ENCODE measurements at places on chromosomes 11 and 22. TPM values are rescaled to one million over a fixed set of nuclear protein-coding genes. Genes with fewer than 3 reads are reported as not detected.

DNA sequence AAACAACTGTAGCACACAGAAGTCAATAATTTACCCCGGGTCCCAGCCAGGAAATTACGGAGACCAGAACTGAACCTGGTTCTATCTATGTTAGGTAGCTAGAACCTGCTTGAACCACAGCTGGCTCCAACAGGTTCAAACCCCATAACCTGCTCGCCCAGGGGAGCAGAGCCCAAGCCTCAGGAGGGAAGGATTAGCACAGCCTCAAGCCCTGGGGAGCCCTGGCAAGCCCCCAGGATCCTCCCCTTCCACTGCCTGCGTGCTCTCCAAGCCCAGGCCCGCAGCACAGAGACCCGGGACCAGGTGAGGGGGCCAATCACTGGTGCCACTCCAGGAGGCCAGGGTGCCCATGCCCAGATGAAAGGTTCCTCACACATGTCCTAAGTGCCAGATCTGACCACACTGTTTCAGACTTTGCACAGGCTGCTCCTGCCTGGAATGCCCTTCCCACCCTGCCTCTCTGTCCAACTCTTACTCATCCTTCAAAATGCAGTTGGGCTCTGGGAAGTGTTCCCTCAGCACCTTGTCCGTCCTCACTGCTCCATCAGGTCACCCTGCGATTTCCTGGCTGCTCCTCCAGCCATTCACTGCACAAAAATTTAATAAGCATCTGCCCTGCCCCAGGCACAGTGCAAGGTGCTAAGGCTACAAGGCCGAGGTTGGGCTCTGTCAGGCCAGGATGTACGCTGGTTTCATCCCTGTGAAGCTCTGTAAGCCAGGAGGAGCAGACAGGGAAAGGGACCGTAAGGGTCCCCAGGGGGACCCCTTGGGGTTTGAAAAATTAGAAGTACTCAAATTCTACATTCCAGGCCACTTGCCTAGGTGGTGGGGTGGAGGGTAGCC, 32.2 kb downstream of the ARRB1 start:
- peaks cover 18% of the 10 kb centered on the region for H3K4me1 ChIP-seq
- no peak for DNase-seq
- H3K4me3 ChIP-seq, result no peak overlapping the region
- no peaks in the 10 kb centered on the region for H3K27me3 ChIP-seq

GRCh38 chr11:59283825-59284772, 71.4 kb upstream of the MPEG1 start:
- no peaks in the 10 kb centered on the region for H3K36me3 ChIP-seq
- no peaks in the 10 kb centered on the region for H3K27me3 ChIP-seq
- no peak overlapping the region for H3K4me3 ChIP-seq
- no peaks in the 10 kb centered on the region for H3K4me1 ChIP-seq
- H3K27ac ChIP-seq, result no peak overlapping the region

DNA sequence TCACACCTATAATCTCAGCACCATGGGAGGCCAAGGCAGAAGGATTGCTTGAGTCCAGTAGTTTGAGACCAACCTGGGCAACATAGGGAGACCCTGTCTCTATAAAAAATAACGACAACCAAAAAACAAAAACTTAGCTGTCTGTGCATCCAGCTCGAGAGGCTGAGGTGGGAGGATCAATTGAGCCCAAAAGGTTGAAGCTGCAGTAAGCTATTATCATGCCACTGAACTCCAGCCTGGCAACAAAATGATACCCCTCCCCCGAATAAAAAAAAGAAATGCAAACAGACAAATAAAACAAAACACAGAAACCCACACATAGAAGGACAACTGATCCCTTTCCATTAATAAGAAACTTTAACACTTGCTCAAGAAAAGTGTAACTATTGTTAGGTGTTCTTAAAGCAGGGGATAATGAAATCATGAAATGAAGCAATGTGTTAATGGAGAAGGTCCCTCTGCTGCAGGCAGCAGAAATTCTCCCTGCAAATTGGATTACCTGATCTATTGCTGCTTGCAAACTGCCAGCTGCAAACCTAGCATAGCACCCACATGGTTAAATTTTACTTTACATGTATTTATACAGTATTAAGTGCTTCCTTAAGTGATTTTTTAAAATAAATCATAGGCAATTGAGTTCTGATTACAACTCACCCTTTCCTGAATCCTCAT, 226.3 kb downstream of the SBF2 start:
- H3K4me3 ChIP-seq, result no peak overlapping the region
- no peak for DNase-seq
- H3K27ac ChIP-seq, result no peak overlapping the region
- H3K4me1 ChIP-seq, result no peaks in the 10 kb centered on the region
- H3K27me3 ChIP-seq, result no peaks in the 10 kb centered on the region

- no peaks in the 10 kb centered on the region for H3K36me3 ChIP-seq
- H3K27me3 ChIP-seq, result no peaks in the 10 kb centered on the region
- no peak overlapping the region for H3K4me3 ChIP-seq
- no peak overlapping the region for H3K27ac ChIP-seq
- H3K4me1 ChIP-seq, result peaks cover 10% of the 10 kb centered on the region
- DNase-seq, result peak; percentile 38
These were observed 22.8 kb upstream of the SCGB1A1 start for GRCh38 chr11:62395885-62396551.

- no peaks in the 10 kb centered on the region for H3K27me3 ChIP-seq
- H3K4me3 ChIP-seq, result no peak overlapping the region
- DNase-seq, result no peak
- H3K27ac ChIP-seq, result no peak overlapping the region
- H3K4me1 ChIP-seq, result no peaks in the 10 kb centered on the region
These were observed 80.1 kb downstream of the SVIP start for GRCh38 chr11:22749536-22749935.

DNA sequence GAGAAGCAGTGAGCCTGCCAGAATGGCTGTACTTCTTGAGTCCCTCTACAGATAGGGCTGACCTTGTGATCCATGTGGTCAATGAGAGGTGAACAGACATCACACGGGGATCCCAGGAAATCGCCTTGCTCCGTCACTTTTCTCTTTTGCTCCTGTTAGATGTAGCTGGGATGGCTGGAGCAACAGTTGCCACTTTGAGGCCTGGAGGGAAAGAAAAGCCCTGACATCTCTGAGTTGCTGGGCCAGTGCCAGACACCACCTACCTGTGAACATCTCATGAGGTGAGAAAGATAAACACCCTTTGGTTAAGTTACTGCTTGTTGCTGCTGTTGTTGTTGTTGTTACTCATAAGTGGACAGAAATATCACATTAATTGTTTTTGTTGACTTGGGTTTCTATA, 840.3 kb downstream of the TBC1D22A start:
- H3K27me3 ChIP-seq, result peaks cover 21% of the 10 kb centered on the region
- DNase-seq, result no peak
- H3K4me1 ChIP-seq, result no peaks in the 10 kb centered on the region
- no peaks in the 10 kb centered on the region for H3K36me3 ChIP-seq
- H3K27ac ChIP-seq, result no peak overlapping the region
- H3K4me3 ChIP-seq, result no peak overlapping the region

DNA sequence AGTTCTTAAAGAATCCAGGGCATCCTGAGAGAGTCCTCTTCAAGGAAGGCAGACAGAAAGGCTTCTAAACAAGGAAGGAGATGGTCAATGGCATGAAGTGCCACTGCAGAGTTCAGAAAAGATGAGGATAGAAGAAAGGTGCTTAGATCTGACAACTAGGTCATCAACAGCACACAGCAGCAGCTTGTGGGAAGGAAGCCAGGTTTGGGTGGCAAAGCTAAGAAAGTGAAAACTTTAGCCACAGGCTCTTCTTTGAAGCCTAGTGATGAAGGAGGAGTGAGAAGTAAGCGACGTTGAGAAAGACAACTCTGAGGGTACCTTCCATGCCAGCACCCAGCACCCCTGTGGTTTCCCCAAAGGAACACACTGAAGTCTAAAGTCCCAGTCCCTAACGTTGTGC, 92.0 kb downstream of the LARGE1 start:
- DNase-seq, result no peak
- no peak overlapping the region for H3K4me3 ChIP-seq
- no peaks in the 10 kb centered on the region for H3K4me1 ChIP-seq
- H3K36me3 ChIP-seq, result no peaks in the 10 kb centered on the region
- H3K27ac ChIP-seq, result no peak overlapping the region

- H3K27me3 ChIP-seq, result no peaks in the 10 kb centered on the region
- DNase-seq, result no peak
- no peak overlapping the region for H3K27ac ChIP-seq
- peaks cover 7% of the 10 kb centered on the region for H3K4me1 ChIP-seq
- no peak overlapping the region for H3K4me3 ChIP-seq
These were observed 80.2 kb downstream of the SGSM3 start for GRCh38 chr22:40450616-40451015.

- no peaks in the 10 kb centered on the region for H3K27me3 ChIP-seq
- H3K27ac ChIP-seq, result no peak overlapping the region
- H3K4me3 ChIP-seq, result no peak overlapping the region
- H3K4me1 ChIP-seq, result no peaks in the 10 kb centered on the region
- no peak for DNase-seq
These were observed 157.7 kb upstream of the TMEM45B start for GRCh38 chr11:129657866-129658525.

DNA sequence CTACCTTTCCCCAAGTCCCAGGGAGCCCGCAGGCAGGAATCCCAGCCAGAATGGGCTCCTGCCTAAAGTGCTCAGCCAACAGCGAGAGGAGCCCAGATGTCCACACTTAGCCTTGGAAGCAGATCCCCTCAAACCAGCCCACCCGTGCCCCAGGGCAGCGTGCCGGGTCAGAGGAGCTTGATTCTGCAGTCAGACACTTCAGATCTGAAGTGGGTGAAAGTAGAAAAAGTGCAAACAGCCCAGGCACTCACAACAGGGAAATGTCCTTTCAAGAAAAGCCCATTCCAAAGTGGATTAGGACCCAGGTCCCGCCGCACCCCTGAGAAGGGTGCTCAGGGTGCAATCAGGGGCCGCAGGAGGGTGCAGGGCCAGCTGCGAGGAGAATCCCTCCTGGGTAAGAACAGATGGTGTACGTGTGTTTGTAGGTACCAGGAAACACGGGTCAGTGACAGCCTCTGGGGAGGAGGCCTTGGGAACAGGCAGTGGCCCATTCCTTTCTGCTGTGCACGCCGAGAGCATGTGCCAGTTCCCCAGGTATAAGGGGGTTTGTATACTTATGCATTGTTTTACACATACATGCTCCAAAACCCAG, 17.7 kb downstream of the ELFN2 start:
- no peaks in the 10 kb centered on the region for H3K4me1 ChIP-seq
- no peaks in the 10 kb centered on the region for H3K27me3 ChIP-seq
- H3K36me3 ChIP-seq, result no peaks in the 10 kb centered on the region
- no peak for DNase-seq
- no peak overlapping the region for H3K27ac ChIP-seq

DNA sequence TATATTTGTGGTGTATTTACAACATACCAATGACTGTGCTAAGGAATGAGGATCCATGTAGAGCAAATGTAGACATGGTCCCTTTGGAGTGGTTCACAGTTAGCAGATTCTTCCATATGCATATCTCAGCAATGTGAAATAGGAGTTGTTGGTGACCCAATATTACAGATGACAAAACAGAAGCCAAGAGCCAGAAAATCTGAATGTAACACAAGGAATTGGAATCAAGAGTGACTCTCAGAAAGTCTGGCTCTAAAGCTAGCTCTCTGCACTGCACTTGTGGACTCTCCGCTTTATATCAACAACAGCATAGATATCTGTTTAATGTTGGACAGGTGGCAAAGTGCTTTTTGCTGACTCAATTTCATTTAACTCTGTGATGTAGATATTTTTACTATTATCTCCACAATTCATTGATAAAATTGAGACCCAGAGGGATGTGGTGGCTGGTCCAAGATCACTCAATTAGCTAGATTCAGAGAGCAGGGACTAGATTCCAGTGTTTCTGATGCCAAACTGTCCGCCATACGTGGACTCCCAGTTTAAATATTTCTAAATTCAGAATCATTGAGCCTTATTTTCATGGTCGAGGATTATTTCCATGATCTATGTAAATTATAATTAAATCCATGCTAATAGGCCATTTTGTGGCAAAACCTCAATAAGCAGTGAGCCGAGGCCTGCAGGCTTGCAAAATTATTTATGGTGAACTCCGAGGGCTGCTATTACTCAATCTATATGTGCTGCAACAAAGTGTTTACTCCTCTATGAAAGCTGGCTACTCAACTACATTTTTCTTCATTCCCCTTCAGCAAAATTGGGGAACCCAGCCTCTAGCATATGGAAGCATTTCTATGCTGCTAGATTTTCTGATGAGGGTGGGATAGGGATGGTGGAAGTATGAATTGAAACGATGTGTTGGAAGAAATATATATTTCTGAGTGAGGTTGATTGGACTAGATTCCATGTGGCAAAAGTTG, 21.1 kb upstream of the TENM4 start:
- DNase-seq, result no peak
- no peaks in the 10 kb centered on the region for H3K36me3 ChIP-seq

The LRP4 gene
- 5.2 TPM for total RNA-seq

The SHISAL1 gene
- total RNA-seq, result 1.2 TPM

The CD44 gene
- total RNA-seq, result 269 TPM

The PCNX3 gene
- total RNA-seq, result 13.4 TPM

The SLC22A12 gene
- total RNA-seq, result not detected

The KDM4D gene
- total RNA-seq, result 1.2 TPM

The CRYAB gene
- 271 TPM for total RNA-seq

The MAPK11 gene
- 13.4 TPM for total RNA-seq

Data from breast epithelium (tissue), 4 donors.